ENCODE measurements at places on chromosomes 3 and 15. TPM values are rescaled to one million over a fixed set of nuclear protein-coding genes. Genes with fewer than 3 reads are reported as not detected.

The CCR8 gene
- total RNA-seq = 12.2 TPM

The PLIN1 gene
- total RNA-seq = not detected

DNA sequence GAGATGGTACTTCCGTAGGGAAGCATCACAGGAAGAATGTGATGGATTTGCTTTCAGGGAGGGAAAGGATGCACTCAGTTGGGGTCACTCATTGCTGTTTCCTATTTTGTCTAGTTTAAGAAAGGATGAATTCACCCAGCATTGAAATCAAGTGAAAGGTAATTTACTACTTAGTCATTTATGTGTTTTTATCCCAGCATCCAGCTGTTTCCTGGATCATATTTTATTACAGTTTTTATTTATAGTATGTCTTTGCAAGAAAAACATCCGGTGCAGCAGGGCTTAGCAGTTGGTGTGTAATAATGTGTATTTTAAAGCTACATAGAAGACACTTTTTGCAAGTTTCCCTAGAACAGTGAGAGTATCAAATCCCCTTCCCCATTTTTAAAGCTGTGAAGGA, 37.4 kb upstream of the GOLGA8B start:
- H3K27ac ChIP-seq = no peak overlapping the region
- H3K27me3 ChIP-seq = peaks cover 48% of the 10 kb centered on the region
- no peak overlapping the region for H3K4me3 ChIP-seq
- H3K4me1 ChIP-seq = peaks cover 3% of the 10 kb centered on the region
- no peak for DNase-seq

- no peak overlapping the region for H3K27ac ChIP-seq
- no peak overlapping the region for H3K4me3 ChIP-seq
- no peaks in the 10 kb centered on the region for H3K27me3 ChIP-seq
- no peaks in the 10 kb centered on the region for H3K4me1 ChIP-seq
- H3K36me3 ChIP-seq = peaks cover 4% of the 10 kb centered on the region
These were observed 21.2 kb downstream of the DUOX1 start for GRCh38 chr15:45150997-45151396.

- peaks cover 35% of the 10 kb centered on the region for H3K4me1 ChIP-seq
- no peak overlapping the region for H3K27ac ChIP-seq
- no peak for DNase-seq
These were observed 137.5 kb upstream of the TBL1XR1 start for GRCh38 chr3:177334803-177335202.

The LINGO1 gene
- total RNA-seq = not detected

The ACOX2 gene
- not detected for total RNA-seq
